ENCODE measurements at places on chromosomes 2 and 18.

DNA sequence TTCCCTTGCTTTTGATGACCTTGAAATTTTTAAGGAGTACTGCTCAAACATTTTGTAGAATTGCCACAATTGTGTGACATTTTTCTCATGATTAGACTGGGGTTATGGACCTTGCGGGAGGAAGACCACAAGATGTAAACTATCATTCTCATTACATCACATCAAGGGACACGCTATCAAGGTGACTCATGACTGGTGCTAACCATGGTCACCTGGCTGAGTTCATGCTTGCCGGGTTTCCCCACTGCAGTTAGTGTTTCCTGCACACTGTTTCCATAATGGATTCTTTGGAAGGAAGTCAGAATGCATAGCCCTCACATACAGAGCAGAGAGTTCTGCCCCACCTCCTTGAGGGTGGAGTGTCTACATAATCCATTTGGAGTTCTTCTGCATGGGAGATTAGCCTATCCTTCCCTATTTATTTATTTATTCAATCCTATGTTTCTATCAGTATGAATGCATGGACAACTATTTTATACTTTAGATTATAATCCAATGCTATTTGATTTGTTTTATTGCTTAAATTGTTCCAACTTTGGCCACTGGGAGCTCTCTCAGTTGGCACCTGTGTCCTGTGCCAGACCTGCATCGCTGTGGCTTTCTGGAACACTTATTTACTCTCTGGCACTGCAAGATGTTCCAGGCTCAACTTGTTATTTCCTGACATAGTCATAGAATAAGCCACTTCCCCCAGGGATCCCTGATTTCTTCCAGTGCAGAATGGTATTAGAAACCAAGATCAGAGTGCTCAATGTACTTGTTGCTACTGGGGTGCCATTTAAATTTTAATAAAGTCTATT is 6.0 kb downstream of the MC2R start:
- DNase-seq, result no peak

DNA sequence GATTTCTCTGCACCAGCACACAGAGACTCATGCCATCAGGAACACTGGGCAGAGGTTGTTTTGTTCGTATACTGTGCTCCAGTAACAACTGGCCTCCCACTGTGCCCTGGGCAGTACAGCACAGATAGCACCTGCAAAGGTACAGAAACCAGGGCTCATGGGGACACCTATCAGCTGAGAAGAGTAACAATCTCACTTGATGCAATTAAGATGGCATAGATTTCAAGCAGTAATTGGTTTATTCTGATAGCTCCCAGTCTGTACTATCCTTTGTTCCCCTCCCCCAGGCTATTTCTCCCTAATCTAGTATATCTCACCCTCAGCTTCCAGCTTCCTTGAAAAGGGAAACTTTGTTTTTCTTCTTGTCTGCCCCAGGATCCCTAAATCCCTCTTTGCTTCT is 343.9 kb upstream of the MMADHC start:
- no peak for DNase-seq

DNA sequence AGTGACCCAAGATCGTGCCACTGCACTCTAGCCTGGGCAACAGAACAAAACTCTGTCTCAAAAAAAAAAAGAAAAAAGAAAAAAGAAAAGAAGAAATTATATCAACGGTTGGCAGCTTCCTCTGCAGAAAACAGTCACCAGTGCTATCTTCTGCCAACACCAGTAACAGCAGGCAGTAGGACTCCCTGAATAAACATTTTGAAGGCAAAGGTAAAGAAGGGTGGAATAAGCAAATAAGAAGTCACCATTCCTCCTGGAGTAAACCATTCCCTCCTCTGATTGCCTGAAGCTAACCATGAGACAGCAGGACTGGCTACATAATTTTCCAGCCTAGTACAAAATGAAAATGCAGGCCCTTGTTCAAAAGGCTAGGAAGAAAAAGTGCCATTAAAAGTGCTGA is 9.0 kb upstream of the RNF103 start:
- DNase-seq, result no peak

DNA sequence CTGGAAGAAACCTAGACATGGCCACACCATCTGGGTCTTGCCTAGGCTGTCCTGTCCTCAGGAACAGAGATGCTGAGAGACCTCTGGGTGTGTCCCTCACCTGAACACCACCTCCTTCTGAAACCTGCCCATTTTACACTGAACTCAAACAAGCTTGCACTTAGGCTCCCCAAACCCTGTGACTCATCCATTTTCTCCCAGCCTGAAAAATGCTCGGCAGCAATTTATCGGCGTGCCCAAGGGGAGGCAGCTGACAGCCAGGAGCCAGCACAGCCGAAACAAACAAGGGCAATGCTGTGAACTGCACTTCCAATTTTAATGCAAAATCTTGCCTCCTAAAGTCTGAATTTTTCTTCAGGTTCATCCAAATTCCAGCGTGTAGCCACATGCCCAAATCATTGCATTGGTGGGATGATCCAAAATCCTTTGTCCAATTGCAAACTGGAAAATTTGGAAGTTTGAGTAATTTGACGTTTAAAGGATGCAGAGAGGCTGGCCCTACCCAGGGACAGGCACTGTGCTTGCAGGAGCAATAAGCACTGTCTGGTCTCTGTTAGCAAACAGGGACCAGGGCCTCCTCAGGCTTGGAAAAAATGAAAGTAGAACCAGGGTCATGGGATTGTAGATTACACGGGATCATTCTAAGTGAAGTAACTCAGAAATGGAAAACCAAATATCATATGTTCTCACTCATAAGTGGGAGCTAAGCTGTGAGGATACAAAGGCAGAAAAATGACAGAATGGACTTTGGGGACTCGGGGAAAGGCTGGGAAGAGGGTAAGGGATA is 67.7 kb downstream of the GALNT14 start:
- no peak for DNase-seq

- DNase-seq, result no peak
Observed at GRCh38 chr2:85240055-85240454, 87.7 kb downstream of the TGOLN2 start.

GRCh38 chr2:236938126-236938525 is 147.6 kb upstream of the COPS8 start:
- no peak for DNase-seq

DNA sequence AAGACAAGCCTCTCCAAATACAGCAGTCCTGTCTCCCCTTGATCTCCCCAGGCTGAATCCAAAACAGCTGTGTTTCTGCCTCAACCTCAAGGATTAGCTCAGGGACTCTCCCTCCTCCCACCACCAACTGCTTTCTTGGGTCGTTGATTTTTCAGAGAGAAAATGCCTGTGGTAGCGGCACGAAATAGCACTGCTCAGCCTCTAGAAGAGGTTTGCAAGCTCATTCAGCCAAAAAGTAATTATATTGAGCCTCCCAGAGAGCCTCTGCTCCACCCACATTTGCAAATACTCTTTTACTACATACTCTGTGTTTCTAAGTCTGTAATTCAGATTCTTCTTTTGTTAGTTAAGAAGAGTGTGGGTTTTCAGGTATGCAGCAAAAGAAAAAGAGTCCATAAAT is 396.4 kb upstream of the TNP1 start:
- DNase-seq, result no peak

DNA sequence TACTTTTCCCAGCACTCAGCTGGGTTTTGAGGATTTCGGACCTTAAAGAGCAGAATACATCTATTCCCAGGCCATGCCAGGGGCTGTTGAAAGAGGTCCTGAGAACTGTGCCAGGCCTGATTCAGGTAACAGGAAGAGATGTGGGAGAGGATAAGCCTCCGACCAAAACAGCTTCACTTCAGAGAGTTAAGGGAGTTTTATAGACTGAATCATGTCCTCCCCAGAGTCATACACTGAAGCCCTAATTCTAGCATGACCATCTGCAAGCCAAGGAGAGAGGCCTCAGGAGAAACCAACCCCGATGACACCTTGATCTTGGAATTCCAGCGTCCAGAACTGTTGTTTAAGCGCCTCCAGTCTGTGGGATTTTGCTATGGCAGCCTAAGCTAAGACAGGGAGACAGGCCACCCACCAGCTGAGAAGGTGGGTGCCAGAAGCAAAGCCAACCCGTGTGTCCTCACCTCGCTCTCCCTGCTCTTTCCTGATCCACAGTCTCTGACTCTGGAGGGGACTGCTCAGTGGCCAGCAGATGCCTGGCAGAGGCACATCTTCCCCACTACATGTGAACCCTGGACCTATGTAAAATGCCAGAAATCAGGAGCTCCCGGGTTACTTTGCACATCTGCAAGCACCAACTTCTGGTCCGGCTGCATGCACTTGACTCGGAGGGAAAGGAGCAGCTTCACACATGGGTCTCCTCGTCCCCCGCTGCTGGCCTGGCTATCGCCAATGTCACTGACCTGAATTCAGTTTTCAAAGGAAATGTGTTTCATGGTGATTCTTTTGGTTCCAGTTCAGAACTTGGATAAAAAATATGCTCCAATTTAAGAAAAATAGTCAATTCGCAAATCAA is 116.8 kb upstream of the EPC2 start:
- DNase-seq, result no peak

- DNase-seq, result no peak
Observed at GRCh38 chr2:158716121-158716791, 78.9 kb upstream of the DAPL1 start.

DNA sequence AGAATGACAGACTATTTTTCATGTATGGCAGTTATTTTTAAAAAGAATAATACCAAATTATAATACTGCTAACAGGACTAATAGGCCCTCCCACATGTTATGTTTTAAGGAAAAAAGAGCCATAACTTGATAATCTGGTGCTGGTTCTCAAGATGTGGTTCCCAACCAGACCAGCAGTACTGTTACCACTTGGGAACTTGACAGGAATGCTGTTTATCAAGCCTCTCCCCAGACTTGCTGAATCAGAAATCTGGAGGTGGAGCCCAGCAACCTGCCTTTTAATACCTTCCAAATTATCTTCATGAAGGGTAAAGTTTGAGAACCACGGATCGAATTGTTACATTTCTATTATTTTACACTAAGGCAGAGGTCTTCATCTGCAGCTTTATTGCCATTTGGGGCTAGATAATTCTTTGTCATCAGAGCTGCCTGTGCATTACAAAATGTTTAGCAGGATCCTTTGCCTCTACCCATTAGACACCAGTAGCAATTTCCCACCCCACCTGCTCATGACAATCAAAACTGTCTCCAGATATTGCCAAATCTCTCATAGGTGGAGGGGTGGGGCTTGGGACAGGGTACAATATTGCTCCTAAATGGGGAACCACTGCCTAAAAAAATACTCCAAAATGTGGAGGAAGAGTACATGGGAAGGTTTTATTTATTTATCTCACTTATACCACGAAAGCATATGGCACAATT is 629.6 kb downstream of the ARHGAP15 start:
- no peak for DNase-seq

DNA sequence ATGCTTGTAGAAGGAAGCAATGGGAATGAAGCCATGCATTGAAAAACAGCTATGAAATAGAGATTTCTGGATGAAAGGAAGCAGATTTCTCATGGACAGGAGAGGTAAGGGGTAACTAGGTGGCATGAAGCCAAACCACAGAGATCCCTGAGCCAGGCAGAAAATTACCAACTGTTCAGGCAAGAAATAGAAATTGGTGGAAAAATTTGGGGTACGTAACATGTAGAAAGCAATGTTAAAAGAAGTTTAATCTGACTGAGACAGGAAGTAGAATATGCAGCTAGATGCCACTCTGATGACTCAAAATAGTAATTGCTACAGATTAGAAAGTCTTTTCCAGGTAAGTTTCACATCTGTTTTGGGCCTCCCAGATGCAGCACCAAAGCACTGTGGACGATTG is 928.5 kb upstream of the CELF4 start:
- no peak for DNase-seq

GRCh38 chr2:78486565-78486964 is 538.9 kb upstream of the REG3G start:
- no peak for DNase-seq

DNA sequence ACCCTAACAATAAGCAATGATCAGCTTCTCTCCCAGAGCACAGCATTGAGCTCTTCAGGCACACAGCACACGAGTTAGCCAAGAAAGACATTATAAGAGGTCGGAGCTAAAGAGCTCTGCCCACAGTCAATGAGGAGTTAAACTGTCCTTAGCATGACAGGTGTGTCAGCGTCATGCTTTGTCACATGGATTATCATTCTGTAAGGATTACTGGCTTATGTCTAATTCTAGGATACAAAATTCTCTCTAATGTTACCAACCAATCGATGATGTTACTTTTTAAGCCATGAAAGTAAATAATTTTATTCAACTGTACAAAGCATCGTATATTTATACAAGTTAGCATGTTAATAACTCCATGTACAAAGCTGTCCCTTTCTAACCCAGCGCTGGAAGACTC is 108.8 kb downstream of the ZNF236 start:
- DNase-seq, result no peak

All from activated T-helper 9 cell treated with anti-CD3 and anti-CD28 coated beads, Interleukin-2, amount 50 U/mL, for 16 hours (primary cell).